ENCODE measurements at places on chromosomes 16 and 17.

DNA sequence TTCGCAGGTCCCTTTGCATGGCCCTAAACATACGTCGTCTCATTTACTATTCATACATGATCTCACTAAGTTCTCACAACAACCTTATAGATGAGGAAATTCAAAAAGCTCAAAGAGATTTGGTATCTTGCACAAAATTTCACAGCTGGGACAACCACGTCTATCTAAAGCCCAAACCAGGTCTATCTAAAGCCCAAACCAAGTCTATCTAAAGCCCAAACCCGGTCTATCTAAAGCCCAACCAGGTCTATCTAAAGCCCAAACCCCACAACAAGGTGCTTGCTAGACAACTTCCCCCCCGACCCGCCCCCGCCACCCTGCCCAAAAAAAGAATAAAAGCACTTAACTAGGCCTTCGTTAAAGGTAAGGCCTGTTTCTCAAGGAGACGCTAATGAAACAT lies 174.9 kb downstream of the VPS53 start:
- H3K27me3 ChIP-seq = no peaks in the 10 kb centered on the region
- no peak overlapping the region for H3K27ac ChIP-seq
- H3K4me3 ChIP-seq = no peak overlapping the region
- no peak for DNase-seq

DNA sequence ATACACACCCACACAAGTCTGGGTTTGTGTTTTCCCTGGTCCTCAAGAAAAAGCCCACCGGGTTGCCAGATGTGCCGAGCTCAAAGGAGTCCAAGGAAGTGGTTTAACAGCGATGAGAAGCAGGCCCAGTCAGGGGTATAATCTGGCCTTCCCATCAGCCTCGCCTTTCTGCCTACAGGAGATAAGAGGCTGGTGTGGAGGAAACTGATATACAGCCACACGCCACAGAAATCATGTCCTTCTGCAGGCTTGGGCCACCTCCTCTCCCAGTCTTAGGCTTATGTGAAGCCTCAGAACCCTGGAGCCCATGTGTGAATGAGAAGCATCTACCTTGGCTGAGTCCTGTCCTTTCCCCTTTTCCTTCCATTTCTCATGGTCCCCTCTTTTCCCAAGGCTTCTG lies 43.6 kb upstream of the MMP2 start:
- no peak for DNase-seq
- H3K27ac ChIP-seq = no peak overlapping the region
- no peaks in the 10 kb centered on the region for H3K36me3 ChIP-seq
- no peaks in the 10 kb centered on the region for H3K4me1 ChIP-seq

- H3K4me3 ChIP-seq = no peak overlapping the region
- no peak for DNase-seq
- H3K27me3 ChIP-seq = no peaks in the 10 kb centered on the region
- no peak overlapping the region for H3K27ac ChIP-seq
These were observed 178.3 kb downstream of the CYB561 start for GRCh38 chr17:63267846-63268245.

DNA sequence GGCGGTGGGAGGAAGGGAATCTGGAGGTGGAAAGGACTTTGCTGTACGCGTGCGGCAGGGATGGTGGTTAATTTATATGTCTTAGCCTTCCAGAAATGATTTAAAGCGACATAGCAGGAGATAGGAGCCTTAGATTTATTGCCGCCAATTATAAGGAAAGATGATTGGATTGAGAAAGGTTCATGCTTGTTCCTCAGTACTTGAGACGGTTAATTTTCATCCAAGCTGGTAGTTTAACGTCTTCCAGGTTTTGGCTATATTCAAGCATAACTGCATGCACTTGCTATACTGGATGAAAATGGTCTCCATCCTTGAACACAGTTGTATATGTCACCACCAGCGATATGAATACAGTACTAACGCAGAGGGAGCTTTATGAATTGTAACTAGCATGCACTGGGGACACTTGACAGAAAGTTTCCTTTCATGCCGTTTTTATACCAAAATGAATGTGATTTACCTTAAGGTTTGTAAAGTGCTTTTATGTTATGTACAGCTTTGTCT lies 610 bp upstream of the PEX12 start:
- H3K4me3 ChIP-seq = peak overlapping the region; percentile 99
- H3K36me3 ChIP-seq = peaks cover 5% of the 10 kb centered on the region
- no peaks in the 10 kb centered on the region for H3K27me3 ChIP-seq
- H3K27ac ChIP-seq = peak overlapping the region; percentile 97

GRCh38 chr17:32211671-32212070 lies 54.0 kb upstream of the RHBDL3 start:
- peaks cover 26% of the 10 kb centered on the region for H3K36me3 ChIP-seq
- DNase-seq = no peak
- H3K27me3 ChIP-seq = no peaks in the 10 kb centered on the region
- no peak overlapping the region for H3K27ac ChIP-seq

GRCh38 chr17:65633988-65634387 lies 72.5 kb upstream of the AXIN2 start:
- H3K27ac ChIP-seq = no peak overlapping the region
- H3K36me3 ChIP-seq = no peaks in the 10 kb centered on the region
- no peaks in the 10 kb centered on the region for H3K27me3 ChIP-seq
- no peak overlapping the region for H3K4me3 ChIP-seq
- DNase-seq = no peak
- H3K4me1 ChIP-seq = no peaks in the 10 kb centered on the region

DNA sequence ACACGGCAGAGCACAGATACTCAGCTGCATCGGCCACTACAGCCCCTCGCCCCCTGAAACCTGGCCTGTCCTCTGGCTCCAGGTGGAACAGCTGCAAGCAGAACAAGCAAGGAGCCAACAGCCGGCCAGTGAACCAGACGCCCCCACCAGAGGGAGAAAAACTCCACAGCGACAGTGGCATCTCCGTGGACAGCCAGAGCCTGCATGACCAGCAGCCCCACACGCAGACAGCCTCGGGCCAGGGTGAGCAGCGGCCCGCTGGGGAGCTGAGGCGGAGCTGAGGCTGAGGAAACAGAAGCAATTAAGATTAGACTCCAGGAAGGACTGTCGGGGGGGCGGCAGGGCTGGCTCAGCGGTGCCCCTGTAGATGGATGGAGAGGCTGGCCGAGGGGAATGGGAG lies 16.7 kb downstream of the NGFR start:
- H3K36me3 ChIP-seq = no peaks in the 10 kb centered on the region
- H3K4me1 ChIP-seq = no peaks in the 10 kb centered on the region
- no peak overlapping the region for H3K27ac ChIP-seq
- DNase-seq = no peak
- H3K4me3 ChIP-seq = no peak overlapping the region

DNA sequence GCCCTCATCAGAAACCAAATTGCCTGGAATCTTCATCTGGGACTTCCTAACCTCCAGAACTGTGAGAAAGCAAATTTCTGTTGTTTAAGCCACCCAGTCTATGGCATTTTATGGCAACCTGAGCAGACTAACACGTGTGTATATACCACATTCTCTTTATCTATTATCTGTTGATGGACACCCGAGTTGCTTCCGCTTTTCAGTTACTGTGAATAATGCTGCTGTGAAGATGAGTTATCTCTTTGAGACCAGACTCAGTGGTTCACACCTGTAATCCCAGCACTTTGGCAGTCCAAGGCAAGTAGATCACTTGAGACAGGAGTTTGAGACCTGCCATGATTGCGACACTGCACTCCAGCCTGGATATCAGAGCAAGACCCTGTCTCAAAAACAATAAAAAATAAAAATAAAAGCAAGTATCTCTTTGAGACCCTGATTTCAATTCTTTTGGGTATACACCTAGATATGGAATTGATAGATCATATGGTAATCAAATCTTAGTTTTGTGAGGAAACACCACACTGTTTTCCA lies 27.2 kb upstream of the CNEP1R1 start:
- no peaks in the 10 kb centered on the region for H3K4me1 ChIP-seq
- DNase-seq = no peak
- H3K36me3 ChIP-seq = no peaks in the 10 kb centered on the region
- no peak overlapping the region for H3K27ac ChIP-seq

DNA sequence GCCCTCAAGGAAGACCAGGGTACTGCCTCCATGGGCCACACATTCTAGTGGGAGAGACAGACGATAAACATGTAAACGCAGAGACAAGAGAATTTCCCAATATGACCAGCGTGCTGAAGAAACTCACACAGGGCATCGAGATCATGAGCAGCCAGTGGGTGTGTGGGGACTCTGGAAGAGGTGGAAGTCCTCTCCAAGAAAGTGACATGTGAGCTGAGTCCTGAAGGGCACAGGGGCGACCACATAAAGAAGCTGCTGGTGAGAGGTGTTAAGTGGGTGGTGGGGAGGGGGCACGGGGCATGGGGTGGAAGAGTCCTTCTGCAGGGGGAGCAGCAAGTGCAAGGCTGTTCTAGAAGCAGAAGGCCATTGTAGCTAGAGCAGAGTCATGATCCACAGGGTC lies 21.0 kb upstream of the RAP1GAP2 start:
- peak overlapping the region; percentile 15 for H3K4me3 ChIP-seq
- no peak for DNase-seq
- no peak overlapping the region for H3K27ac ChIP-seq
- no peaks in the 10 kb centered on the region for H3K36me3 ChIP-seq
- peaks cover 35% of the 10 kb centered on the region for H3K27me3 ChIP-seq

- H3K4me3 ChIP-seq = peak overlapping the region; percentile 92
- no peaks in the 10 kb centered on the region for H3K27me3 ChIP-seq
- H3K27ac ChIP-seq = peak overlapping the region; percentile 89
- no peak for DNase-seq
- peaks cover 26% of the 10 kb centered on the region for H3K4me1 ChIP-seq
These were observed 1.2 kb downstream of the JPT1 start for GRCh38 chr17:75152922-75153779.

DNA sequence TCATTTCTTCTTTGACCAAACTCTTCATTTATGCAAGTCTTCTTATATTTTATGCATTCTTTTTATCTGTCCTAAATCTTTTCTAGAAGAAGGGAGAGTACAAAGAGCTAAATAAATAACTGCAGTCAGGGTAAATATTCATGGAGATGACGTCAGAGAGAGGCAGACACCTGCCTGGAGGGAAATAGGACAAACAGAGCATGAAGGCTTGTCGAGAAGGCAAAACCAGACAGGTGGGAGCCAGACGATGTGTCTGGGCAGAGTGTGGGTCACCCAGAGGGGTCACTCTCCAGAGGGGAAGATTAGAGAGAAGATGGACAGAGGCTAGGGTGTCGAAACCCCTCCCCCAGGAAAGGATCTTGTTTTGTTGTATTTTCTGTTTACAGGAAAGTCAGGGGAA lies 78.3 kb upstream of the RPL38 start:
- H3K27me3 ChIP-seq = peaks cover 31% of the 10 kb centered on the region
- H3K4me3 ChIP-seq = no peak overlapping the region
- H3K27ac ChIP-seq = no peak overlapping the region
- peaks cover 4% of the 10 kb centered on the region for H3K36me3 ChIP-seq
- H3K4me1 ChIP-seq = peaks cover 10% of the 10 kb centered on the region

- peak overlapping the region; percentile 73 for H3K27ac ChIP-seq
- no peak for DNase-seq
- H3K4me3 ChIP-seq = peak overlapping the region; percentile 82
- H3K4me1 ChIP-seq = peaks cover 12% of the 10 kb centered on the region
These were observed 170.8 kb upstream of the FAM20A start for GRCh38 chr17:68771867-68772515.

- H3K27ac ChIP-seq = peak overlapping the region; percentile 90
- no peaks in the 10 kb centered on the region for H3K27me3 ChIP-seq
- DNase-seq = peak; percentile 20
- peaks cover 24% of the 10 kb centered on the region for H3K4me1 ChIP-seq
- no peaks in the 10 kb centered on the region for H3K36me3 ChIP-seq
- peak overlapping the region; percentile 93 for H3K4me3 ChIP-seq
These were observed 1.7 kb downstream of the KSR1 start for GRCh38 chr17:27457731-27458523.

GRCh38 chr17:75549246-75550138 lies 24.0 kb downstream of the LLGL2 start:
- no peak overlapping the region for H3K27ac ChIP-seq
- H3K4me3 ChIP-seq = no peak overlapping the region
- H3K4me1 ChIP-seq = peaks cover 4% of the 10 kb centered on the region
- no peak for DNase-seq
- no peaks in the 10 kb centered on the region for H3K27me3 ChIP-seq

- H3K27me3 ChIP-seq = no peaks in the 10 kb centered on the region
- H3K4me3 ChIP-seq = no peak overlapping the region
- H3K36me3 ChIP-seq = peaks cover 31% of the 10 kb centered on the region
- no peak overlapping the region for H3K27ac ChIP-seq
These were observed 7.7 kb downstream of the KNOP1 start for GRCh38 chr16:19710191-19710908.

DNA sequence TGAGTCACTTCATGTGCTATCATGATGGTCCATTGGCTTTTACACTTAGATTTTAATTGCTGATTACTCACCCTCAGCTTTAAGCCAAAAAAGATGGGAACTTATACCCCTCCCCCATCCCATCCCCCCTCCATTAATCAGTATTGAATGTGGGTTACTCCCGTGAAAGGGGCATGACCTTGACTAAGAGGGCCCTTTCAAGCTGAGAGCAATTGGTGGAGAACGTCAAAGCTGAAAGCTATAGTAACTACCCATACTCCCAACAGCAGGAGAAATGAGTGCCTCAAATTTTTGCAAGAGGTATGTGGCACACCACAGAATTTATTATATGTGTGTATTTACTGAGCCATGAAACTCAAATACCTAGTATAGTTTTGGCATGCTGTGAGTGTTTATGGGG lies 99.7 kb upstream of the CDH8 start:
- no peak for DNase-seq
- H3K27me3 ChIP-seq = no peaks in the 10 kb centered on the region
- H3K4me1 ChIP-seq = no peaks in the 10 kb centered on the region
- H3K27ac ChIP-seq = no peak overlapping the region
- no peaks in the 10 kb centered on the region for H3K36me3 ChIP-seq

DNA sequence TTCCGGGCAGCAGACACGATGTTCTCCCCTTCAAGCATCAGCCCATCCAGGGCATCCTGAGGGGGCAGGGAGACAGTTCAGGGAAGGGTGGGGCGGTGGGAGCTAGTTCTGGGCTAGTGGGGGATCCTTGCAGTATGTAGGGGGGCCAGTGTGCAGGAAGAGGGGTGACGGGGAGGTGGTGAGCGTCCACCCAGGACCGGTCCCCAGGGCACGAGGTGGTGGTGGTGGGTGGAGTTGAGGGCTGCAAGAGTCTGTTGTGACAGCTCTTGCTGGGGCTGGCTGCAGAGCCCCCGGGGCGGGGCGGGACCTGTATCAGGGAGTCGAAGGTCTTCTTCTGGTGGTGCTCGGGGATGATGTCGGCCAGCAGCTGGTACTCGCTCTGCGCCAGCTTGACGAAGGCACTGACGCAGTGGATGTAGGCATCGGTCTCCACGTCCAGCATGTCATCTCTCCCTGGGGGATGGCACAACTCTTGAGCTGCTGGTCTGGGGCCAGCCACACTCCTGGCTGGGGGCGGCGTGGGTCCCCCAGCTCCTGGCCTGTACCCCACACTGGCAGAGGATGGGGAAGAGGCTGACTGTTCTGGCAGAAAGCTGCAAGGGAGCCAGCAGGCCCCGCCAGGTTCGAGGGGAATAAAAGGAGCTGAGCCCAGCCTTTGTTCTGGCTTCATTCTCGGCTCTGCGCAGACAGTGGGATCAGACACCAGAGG lies 10.0 kb downstream of the ZACN start:
- H3K36me3 ChIP-seq = peaks cover 30% of the 10 kb centered on the region
- H3K4me3 ChIP-seq = no peak overlapping the region
- no peak for DNase-seq

All from memory B cell (primary cell).